ENCODE measurements at places on chromosomes 2 and 18.

DNA sequence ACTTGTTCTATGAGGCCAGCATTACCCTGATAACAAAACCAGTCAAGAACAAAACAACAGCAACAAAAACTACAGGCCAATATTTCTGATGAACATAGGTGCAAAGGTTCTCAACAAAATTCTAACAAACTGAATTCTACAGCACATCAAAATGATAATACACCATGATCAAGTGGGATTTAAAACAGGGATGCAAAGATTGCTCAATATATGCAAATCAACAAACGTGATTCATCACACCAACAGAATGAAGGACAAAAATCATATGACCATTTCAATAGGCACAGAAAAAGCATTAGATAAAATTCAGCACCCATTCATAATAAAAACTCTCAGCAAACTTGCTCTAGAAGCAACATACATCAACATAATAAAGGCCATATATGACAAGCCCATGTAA is 173.6 kb downstream of the CAMKMT start:
- no peak for DNase-seq

GRCh38 chr2:241358470-241358869 is 2.4 kb downstream of the FARP2 start:
- no peak for DNase-seq

DNA sequence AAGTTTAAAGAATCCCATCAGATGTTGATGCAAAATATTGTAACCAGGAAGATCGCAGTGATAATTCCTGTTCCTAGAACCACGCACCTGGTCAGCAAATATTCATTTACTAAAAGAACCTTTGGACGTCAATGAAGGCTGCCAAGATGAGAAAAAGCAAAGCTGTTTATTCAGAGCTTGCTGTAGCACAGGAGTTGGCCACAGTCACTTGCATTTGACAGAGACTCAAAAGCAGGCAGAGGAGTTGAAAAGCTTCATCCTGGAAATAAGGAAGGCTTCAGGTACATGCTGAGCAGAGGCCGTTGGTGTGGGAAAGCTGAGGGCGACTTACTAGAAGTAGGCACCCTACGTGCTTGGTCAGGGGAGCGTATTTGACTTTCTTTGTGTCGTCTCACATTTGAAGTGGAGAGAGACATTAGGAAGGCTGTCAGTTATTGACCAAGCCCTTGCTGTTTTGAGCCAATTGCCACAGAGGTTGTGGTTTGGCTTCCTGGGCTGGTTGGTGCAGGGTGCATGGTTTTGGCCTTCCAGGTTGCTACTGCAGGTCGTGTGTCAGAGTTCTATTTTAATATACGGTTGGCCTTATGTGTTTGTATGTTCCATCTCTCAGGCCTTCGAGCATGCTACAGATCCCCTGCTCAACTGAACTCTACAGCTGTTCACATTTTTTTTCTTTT is 289.6 kb downstream of the METTL4 start:
- no peak for DNase-seq

- no peak for DNase-seq
These were observed 626.1 kb downstream of the TMEM182 start for GRCh38 chr2:103387888-103388287.

DNA sequence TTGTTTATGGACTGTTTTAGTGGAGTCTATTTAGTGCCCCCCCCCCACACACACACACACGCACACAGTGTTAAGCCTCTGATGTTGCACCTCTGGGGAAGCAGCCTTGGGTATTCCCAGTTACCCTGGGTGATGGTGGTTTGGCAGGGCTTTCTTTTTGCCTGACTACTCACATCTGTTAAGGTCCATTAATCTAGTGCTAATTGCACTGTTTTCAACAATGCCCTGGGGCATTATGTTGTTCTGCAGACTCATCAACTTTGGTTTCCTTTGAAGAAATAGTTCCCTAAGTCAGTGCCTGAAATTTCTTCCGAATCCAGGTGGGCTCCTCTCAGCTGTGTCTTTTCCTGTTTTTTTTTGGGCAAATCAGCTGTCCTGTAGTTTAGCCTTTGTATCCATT is 34.7 kb downstream of the SPOPL start:
- DNase-seq = no peak

DNA sequence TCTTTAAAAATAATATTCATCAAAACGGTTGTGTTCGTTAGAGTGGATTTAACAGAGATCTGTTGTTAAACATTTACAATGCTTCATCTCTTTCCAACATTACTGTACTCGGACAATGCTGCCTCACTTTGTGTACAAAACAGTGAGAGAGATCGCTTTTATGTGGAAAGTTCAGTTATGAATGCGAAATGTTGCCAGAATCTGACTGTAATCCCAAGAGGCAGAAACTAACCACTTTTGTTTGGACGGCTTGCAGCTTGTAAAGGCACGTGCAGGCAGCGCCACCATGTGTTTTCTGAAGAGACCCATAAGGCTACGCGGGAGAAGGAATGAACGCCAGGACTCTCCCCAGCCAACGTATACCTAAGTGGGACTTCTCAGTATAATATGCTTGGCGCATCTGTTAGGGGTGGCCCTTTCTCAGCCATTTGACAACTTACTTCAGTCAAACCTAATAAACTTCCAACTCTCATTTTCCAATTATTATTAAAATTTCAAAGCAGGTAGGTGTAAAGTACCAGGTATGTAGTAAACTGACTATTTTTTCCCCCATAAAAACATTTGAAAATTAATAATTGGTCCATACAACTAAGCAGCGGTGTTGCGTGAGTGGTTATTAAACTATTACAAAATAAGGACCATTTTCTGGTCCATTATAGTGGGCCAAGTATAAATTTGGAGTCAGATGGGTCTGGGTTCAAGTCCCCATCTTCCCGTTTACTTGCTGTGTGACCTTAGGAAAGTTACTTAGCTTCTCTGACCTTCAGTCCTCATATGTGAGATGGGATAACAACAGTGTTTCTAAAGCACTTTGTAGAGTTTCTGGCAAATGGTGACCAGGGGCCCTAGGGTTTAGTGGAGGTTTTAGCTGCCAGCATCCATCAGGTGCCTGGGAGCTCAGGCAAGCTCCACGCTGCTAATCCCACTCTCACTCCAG is 5.6 kb upstream of the NAPG start:
- no peak for DNase-seq

- DNase-seq = no peak
These were observed 103.9 kb downstream of the SLC8A1 start for GRCh38 chr2:40348038-40348437.

- DNase-seq = no peak
These were observed 51.0 kb downstream of the PRELID3A start for GRCh38 chr18:12458771-12459170.

- DNase-seq = no peak
These were observed 36.8 kb downstream of the CHST10 start for GRCh38 chr2:100380681-100381080.

DNA sequence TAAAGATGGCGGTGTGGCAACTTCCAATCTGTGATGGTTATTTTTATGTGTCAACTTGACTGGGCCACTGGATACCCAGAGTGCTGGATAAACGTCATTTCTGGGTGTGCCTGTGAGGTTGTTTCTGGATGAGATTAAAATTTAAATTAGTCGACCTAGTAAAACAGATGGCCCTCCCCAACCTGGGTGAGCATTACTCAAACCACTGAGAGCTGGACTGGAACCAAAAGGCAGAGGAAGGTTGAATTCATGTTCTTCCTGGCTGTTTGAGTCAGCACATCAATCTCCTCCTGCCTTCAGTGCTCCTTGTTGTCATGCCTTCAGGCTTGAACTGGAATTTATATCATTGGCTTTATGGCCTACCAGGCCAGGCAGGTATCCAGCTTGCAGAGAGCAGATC is 190.8 kb upstream of the RGPD4 start:
- DNase-seq = no peak

DNA sequence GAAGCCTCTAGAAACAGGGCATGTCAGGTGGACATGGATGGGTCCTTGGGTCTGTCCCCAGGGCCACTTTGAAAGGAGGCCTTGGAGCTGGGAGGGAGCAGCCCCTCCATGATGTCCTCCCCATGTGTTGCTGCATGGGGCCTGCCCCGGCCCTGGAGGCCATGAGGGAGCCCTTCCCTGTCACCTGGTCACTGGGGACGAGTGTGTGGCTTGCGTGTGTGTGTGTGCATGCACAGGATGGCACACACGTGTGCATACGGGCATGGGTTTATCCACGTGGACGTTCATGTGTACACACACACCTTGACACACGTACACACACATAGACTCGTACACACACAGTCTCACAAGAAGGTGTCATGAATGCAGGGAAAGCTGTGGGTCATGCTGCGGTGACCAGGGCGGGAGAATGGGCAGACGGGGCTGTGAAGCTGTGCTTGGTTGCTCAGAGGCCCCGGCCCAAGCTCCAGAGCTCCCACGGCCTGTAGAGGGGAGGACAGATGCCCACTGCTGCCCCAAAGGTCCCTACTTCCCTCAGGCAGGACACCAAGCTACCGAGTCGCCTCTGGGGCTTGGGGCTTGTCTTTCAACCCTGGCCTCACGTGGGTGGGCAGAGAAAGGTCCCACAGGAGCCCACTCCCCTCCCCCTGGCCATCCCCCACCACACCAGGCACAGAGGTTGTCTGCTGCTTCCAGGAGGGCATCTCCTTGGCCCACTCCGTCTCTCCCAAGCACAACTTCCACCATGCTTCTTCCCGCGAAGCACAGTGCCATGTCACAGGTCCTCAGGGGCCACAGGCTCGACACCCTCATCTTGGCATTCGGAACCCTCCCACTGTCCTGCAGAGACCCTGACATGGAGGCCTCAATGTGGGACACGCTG is 42.3 kb upstream of the GPC1 start:
- DNase-seq = no peak

- no peak for DNase-seq
These were observed 93.7 kb downstream of the RBMS1 start for GRCh38 chr2:160399880-160400279.

- no peak for DNase-seq
These were observed 3.8 kb downstream of the NT5C1B start for GRCh38 chr2:18585526-18585925.
